ENCODE measurements at places on chromosomes 7 and 10.

DNA sequence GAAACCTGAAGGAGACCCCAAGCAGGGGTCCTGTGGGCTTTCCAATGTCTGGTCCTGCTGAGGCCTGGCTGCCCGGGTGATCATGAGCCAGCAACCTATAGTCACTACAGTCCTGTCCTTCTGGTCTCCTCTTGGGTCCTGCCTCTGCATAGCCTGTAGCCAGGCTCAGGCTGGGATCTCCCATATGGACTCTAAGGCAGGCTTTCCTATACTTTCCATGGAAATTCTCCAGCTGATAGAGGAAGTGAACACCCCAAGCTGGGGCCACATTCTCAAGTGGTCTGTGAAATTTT, 26.4 kb downstream of the ANXA8 start:
- no peak for DNase-seq

- DNase-seq: no peak
Observed at GRCh38 chr7:125409921-125410320, 480.3 kb upstream of the POT1 start.

GRCh38 chr10:77582710-77583115, 54.9 kb downstream of the KCNMA1 start:
- DNase-seq: no peak

DNA sequence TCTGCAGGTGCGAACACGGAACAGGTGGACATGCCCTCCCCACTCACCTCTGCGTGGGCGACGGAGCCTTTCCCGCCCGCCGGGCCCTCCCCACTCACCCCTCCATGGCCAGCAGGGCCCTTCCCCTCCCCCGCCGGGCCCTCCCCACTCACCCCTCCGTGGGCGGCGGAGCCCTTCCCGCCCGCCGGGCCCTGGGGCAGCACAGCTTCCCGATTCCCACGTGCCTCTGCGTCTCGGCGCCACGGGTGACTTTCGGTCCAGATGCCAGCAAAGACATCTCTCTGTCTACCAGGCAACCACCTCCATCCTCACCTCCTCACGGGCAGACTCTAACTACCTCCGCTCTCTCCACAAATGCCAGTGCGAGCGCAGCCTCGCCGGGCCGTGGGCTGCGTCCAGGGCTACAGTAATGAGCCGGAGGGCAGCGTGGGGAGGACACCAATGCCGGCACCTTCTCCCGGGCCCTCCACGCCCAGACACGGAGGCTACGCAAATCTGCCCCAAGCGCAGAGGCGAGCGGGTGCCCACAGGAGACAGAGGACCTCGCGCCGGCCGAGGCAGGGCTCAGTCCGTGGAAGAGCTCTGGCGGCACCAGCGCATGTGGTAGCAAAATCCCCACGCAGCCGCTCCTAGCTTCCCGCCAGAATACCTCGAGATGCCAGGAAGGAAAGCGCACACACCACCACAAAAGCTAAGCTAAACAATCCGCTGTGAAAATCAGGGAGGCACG, 21.8 kb downstream of the GPER1 start:
- DNase-seq: no peak

- no peak for DNase-seq
Observed at GRCh38 chr7:33998476-33998875, 93.1 kb downstream of the BMPER start.

DNA sequence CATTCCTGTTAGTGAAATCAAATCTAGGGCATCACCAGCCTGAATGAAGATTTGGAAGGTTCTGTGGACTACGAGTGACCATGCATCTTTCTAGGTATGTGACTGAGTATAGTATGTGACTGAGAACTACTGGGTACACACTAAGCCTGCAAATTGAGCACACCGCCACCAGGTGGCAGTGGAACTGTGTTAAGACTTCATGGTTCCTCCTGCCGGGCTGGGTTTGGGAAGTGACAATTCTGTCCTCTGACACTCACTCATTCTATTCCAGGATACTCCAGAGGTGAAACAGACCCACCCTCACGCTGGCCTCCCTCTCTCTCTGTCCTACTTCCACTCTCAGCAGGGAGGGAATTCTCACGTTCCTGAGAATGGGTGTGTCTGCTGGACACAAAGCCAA, 84.0 kb upstream of the TMEM248 start:
- DNase-seq: no peak

GRCh38 chr7:55409482-55410225, 44.5 kb downstream of the LANCL2 start:
- no peak for DNase-seq

DNA sequence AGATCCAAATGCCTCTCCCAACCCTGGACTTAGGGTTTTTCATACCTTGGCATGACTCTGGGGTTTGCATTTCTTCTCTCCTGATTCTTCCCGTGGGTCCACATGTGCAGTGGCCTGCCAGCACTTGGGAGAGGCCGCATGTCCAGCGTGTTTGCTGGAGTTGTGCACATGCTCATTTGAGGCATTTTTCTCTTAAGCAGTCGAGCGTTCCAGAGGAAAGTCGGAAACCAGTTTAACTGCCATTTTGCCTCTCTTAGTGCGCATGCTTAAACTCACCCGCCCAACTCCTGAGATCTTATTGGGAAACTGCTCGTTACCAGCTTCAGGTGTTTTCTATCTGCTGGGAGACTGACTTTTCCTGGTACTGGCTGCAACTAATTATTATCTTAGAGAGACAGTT, 888.4 kb upstream of the PHF14 start:
- DNase-seq: no peak

- no peak for DNase-seq
Observed at GRCh38 chr10:69896606-69897231, 95.0 kb downstream of the COL13A1 start.

- DNase-seq: no peak
Observed at GRCh38 chr7:28301148-28301641, 111.1 kb upstream of the CREB5 start.

- DNase-seq: no peak
Observed at GRCh38 chr10:80165173-80165572, 32.6 kb downstream of the PLAC9 start.

DNA sequence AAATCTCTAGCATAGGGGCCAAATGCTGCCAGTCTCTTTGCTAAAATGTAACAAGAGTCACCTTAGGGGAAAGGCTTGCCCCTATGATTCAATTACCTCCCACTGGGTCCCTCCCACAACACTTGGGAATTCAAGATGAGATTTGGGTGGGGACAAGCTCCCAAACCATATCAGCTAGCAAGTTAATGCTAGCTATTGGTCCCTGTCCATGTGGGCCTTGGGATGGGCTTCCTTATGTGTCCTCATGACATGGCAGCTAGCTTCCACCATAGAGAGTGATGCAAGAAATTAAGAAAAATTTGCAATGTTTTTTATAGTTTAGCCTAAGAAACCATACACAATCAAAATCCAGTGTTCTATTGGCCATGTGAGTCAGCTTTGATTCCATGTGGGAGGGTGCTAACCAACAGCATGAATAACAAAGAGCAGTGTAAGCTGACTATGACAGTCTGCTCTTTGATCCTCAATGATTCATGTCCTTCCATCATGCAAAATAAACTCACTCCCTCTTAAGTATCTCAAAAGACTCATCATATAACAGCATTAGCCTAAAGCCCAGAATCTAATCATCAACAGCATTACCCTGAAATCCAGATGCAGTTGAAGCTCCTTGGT, 21.7 kb upstream of the ZNF365 start:
- no peak for DNase-seq

GRCh38 chr10:13732465-13732881, 145.7 kb downstream of the PRPF18 start:
- no peak for DNase-seq

GRCh38 chr7:105840981-105841749, 35.2 kb downstream of the ATXN7L1 start:
- no peak for DNase-seq

- no peak for DNase-seq
Observed at GRCh38 chr7:139682136-139683013, 95.4 kb downstream of the HIPK2 start.

DNA sequence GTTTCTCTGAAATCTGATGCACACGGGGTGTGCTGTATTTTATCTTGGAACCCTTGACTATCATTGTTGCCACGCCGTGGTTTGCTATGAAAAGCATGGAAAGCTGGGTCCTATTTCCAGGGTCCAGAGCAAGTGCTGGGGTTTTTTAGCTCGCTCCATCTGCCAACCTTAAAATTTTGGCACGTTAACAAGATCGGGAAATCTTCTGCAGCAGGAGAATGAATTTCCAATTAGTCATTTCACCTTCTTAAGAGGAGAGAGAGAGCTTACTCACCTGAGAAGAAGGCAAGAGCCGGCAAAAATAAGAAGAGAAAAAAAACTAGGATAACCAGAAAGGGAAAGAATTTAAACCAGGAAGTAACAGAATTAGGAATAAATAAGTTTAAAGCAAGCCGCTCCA, 223.6 kb upstream of the CELF2 start:
- no peak for DNase-seq

DNA sequence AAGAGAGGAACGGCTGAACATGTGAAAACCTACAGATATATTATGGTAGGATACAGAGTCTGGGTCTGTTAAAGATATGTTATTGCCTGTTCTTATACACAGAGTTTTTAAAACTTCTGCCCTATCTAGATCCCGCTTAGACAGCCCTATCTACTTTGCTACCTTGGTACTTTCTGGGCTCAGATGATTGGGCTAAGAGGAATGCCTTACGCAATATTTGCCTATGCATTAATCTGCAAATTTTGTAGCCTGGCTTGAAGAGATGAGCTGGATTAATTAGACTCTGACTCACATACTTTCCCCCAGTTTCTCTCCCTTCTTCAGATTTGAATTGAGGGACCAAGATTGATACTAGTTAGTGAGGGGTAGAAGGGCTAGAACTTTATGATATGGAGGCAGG, 33.6 kb upstream of the A1CF start:
- DNase-seq: no peak

- no peak for DNase-seq
Observed at GRCh38 chr7:75531359-75531821, 39.3 kb downstream of the SPDYE5 start.

DNA sequence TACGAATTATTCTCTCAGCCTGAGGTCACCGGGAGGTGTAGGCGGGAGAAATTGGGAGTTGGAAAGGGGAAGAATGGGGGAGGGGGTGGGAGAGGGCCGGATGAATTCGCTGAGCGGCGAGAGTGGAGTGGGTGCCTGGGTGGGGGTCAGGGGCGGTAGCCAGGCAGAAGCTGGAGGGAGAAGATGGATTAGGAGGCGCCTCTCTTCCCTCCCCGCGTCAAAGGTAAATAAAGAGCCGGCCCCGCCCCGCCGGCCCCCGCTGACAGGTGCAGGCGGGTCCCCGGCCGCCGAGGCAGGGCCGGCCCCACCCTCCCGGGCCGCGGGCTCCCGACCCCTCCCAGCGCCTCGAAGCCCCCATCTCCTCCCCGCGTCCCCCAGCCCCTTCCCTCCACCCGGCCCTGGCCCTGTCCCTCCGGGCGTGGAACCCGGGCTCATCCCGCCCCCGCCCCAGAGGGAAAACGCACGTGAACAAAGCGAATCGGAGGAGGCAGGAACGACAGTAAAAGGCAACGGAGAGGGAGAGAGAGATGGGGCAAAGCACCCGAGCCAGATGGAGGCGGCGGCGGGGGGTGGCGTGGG, 872 bp downstream of the FAM131B start:
- no peak for DNase-seq
